ENCODE measurements at places on chromosomes 4 and X. TPM values are rescaled to one million over a fixed set of nuclear protein-coding genes. Genes with fewer than 3 reads are reported as not detected.

CNKSR2 gene
- total RNA-seq: 3.4 TPM

PDGFC gene
- 56.7 TPM for total RNA-seq

SMIM31 gene
- not detected for total RNA-seq

ABCD1 gene
- total RNA-seq: 12.6 TPM

CFAP99 gene
- not detected for total RNA-seq

Data from epithelial cell of proximal tubule (primary cell).